ENCODE measurements at places on chromosomes 1 and 21.
A peak's percentile ranks its signal among the peaks of the same experiment; 100 is the strongest.

GRCh38 chr1:2961081-2961480, 60.2 kb upstream of the ACTRT2 start:
- no peak for DNase-seq

DNA sequence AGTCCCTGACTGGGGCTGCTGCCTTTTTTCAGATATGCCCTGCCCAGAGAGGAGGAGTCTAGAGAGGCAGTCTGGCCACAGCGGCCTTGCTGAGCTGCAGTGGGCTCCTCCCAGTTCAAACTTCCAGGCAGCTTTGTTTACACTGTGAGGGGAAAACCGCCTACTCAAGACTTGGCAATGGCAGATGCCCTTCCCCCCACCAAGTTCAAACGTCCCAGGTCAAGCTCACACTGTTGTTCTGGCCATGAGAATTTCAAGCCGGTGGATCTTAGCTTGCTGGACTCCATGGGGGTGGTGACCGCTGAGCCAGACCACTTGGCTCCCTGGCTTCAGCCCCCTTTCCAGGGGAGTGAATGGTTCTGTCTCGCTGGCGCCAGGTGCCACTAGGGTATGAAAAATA, 18.3 kb upstream of the C1orf53 start:
- no peak for DNase-seq

- DNase-seq, result no peak
Measured at GRCh38 chr1:230145953-230146476, 79.0 kb downstream of the GALNT2 start.

DNA sequence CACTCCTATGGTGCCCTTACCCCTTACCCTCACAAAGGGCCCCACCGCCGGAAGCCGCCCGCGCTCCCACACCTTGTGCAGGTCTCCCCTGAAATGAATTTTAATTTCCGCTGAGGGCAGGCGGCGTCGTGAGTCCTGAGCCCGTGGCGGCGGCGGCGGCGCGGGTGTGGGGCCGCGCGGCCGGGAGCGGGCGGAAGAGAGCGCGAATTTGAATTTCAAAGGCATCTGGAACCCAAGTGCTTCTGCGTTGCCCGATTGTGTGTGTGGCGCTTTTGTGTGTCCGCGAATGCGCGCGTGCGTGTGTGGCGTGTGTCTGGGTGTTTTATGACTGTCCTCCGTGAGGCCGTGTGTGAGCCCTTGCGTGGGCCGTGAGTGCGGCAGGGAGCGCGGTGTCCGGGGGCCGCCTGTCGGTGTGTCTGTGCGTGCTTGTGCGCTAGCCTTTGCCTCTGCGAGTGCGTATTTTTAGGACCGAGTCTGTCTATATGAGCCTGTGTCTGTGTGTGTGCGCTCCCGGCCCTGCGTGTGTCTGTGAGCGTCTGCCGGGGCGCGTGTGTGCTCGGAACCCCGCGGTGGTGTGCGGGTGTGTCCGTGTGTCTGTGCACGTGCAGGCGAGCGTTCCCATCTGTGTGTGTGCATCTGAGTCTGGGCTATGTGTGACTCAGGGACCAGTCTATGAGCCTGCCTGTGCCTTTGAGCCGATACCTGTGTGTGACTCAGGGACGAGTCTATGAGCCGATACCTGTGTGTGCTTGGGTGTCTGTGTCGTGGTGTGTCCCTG, 7.9 kb upstream of the ADGRB2 start:
- peak; percentile 54 for DNase-seq

DNA sequence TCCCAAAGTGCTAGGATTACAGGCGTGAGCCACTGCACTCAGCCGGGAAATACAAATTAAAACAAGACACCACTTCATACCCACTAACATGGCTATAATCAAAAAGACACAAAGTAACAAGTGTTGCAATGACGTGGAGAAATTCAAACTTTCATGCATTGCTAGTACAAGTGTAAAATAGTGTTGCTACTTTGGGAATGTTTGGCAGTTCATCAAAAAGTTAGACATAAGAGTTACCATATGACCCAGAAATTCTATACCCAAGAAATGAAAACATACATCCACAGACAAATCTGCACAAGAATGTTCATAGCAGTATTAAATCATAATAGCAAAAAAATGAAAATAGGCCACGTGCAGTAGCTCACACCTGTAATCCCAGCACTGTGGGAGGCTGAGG, 16.4 kb downstream of the FOXJ3 start:
- no peak for DNase-seq

DNA sequence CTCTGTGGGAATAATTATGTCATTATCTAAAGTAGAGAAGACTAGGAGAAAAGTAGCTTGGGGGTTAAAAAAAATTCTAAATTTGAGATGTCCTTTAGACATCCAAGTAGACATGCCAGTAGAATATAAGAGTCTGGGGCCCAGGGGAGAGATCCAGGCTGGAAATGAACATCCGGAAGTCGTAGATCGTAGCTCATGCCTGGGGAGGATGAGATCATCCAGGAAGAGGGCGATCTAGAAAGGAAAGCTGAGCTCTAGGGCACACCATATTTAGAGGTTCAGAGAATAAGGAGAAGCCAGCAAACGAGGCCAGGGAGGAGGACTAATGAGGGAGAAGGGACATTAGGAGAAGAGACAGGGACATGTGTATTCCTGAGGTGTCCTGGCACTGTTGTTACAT, 12.2 kb downstream of the NGF start:
- DNase-seq, result no peak
